Activated naive CD4-positive, alpha-beta T cell treated with anti-CD3 and anti-CD28 coated beads, Interleukin-2, amount 50 U/mL, for 72 hours (primary cell): ENCODE measurements at places on chromosomes 11 and 22.

- DNase-seq = no peak
Measured at GRCh38 chr11:66172146-66172545, 96.3 kb upstream of the RAB1B start.

DNA sequence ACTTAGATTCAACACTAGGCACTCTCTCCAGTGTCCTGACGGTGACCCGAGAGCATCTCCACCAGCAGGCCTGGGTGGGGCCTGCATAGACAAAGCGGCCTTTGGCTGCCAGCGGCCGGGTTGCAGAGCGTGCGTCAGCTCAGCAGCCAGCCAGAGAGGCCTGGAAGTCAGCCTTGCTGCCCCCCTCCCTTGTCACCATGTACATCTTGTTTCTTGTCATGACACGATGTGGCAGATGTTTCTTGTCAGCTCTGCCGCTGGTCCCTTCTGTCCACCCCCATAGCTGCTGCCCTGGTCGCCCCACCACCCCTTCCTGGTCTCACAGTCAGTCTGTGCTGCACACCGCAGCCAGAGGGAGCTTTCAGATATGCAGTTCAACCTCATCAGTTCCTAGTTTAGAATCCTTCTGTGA lies 33.1 kb upstream of the CBX7 start:
- DNase-seq = no peak

DNA sequence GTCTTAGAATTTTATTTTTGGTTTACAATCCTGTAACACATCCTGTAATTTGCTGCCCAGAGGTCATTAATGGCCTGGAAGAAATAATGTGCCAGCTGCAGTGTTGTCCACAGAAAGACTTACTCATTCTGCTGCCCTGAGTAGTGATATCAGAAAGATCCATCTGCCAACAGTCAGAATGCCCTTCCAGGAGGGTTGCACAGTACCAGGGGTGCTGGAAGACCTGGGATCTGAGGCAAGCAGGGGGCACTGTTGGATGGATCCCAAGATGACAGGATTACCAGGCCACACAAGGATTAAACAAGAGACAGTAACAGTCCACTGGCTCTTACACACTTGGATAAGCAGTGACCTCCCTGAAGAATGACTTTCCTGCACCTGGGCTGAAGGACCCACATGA lies 93.8 kb upstream of the TOP3B start:
- no peak for DNase-seq

- no peak for DNase-seq
Measured at GRCh38 chr22:35205961-35206360, 51.3 kb upstream of the HMGXB4 start.

- DNase-seq = no peak
Measured at GRCh38 chr11:15667127-15667725, 552.5 kb downstream of the INSC start.

DNA sequence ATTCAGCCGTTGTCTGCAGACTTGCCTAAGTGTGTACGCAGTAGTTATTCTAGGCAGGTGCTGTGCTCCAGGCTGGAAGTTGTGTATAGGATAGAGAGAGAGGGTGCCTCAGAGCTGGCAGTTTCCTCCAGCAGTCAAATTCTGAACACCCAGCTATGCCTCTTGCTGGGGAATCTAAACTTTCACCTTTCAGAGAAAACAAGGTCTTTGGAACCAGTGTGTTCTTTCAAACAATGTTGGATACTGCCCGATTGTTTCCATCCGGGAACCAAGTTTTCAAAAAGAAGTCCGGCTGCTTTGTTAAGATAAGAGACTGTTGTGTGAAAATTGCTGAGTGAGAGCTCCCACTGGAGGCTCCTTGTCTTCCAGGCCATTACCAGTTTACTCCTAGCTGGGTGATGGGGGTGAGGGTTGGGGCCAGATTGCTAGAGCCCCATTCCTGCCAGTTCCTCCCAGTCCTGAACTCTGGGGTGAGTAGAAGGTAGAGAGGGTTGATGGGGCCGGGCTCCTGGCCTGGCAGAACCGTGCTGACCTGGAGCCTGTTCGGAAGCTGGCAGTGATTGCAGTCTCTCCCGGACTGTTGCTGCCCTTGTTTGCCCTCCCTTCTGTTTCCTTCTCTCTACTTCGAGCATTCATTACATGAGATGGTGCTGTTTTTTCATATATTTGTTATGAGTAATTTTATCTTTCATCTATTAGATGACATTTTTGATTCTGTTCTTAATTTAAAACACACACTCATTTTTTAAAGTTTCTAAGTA lies 150.2 kb downstream of the TEAD1 start:
- DNase-seq = no peak

DNA sequence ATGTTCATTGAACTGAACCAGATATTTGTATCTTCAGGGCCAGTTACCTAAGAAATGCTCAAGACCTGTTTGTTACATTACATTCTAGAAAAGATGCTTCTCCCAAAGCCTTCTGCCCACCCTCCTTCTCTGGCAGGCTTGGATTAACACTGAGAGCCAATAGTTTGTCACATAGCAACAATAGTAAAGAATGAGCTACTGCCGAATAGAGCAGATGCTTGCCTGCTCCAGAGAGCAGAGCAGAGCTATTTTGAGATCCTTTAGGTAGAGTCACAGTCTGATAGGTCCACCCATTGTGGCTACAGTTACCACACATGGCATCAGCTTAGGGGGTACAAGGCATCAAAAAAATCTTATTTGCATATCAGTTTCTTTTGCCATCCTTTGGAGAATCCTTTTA lies 13.5 kb upstream of the EP300 start:
- no peak for DNase-seq

DNA sequence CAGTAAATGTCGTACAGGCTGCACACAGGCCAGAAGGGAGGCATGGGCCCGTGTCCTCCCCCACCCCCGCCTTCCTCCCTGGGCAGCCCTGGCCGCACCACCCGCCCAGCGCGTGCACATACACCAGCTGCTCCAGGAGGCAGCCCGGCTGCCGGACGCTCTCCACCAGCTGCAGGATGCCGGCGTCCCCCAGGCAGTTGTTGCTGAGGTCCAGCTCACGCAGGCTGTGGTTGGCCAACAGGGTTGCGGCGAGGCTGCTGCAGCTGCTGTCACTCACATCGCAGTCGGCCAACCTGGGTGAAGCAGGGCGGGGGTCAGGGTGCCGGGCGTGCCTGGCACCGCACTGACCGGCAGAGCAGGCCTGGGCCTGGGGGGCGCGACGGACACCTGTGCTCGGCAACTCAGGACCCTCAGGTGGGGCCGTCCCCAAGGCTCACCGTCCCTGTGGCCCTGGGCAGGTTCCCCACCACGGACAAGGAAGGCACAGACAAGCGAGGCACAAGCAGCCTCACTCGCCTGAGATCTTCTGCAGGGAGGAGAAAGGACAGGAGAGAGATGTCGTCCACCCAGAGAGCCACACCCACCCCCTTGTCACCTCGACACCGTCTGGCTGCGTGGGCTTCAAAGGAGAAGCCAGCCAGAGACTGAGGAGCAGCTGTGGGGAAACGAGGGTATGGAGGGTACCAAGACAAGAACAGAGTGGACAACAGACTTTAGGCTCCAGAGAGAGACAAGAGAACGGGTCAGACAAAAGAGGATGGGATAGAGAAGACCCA lies 12.1 kb downstream of the RNH1 start:
- no peak for DNase-seq
